ENCODE measurements at places on chromosomes 11 and 22. TPM values are rescaled to one million over a fixed set of nuclear protein-coding genes. Genes with fewer than 3 reads are reported as not detected.
A peak's percentile ranks its signal among the peaks of the same experiment; 100 is the strongest.

- no peak for DNase-seq
These were observed 76.2 kb upstream of the ARHGAP32 start for GRCh38 chr11:129268371-129268770.

Gene GPR83
- total RNA-seq: 0.49 TPM

GRCh38 chr22:36191106-36191836 lies 10.3 kb downstream of the APOL4 start:
- peak; percentile 93 for DNase-seq

DNA sequence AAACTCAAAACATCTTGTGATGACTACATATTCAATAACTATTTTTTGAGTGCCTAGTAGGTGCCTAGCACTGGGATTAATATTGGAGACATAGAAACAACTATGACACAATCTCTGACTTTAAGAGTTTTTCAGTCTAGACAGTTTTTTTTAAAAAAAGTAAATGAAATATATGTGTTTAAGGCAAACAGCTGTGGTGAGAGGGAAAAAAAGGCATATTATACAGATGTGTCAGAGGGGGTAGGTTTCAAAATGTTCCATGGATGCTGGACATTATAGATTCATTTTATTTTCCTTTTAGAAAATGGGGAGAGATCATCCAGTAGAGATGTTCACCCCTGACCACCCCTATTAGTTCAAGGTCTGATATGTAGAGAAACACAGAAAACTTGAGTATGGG lies 90.8 kb downstream of the LUZP2 start:
- DNase-seq: no peak

Gene CARNS1
- total RNA-seq: 0.55 TPM

- DNase-seq: no peak
These were observed 68.3 kb downstream of the ARHGEF12 start for GRCh38 chr11:120404495-120404894.

- DNase-seq: no peak
These were observed 101.4 kb downstream of the SYT9 start for GRCh38 chr11:7353100-7353499.

DNA sequence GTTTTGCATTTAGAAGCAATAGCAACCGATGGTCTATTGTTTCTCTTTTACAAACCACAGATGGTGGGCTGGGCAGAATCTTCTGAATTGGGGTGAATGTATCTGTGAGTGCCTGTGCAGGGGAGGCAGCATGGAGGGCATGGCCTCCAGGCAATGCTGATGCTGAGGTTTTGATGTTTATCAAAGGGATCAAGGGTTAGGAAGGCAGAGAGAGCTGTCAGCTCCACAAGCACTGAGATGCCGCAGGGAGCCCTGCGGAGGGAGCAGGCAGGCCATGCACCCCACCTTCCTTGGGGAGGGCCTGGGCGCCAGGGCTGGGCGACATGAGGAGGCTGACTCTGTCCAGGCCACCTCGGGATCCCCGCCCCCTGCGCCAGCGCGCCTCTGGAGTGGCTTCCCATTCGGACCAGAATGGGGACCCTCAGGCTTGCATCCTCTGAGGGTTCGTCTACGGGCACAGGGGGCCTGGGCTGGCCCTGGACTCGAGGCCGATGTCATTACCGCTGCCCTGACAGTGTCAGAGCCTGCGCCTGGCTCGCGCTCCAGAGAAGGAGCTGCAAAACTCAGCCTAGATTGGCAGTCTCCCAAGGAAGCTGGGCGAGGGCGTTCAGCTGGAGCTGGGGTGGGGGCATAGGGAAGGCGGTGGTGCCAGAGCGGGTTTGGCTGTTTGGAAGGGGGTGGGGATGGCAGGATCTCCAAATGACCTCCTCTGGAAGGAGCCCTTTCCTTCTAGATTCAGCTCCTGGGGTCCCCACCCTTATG lies 13.9 kb upstream of the TH start:
- DNase-seq: no peak

- DNase-seq: no peak
These were observed 809.6 kb upstream of the API5 start for GRCh38 chr11:42502151-42502550.

Measured in sigmoid colon (tissue), 7 donors.